Activated CD4-positive, alpha-beta T cell treated with anti-CD3 and anti-CD28 coated beads, Interleukin-2, amount 50 U/mL, for 1 hour (primary cell): ENCODE measurements at places on chromosomes 2 and 18.

DNA sequence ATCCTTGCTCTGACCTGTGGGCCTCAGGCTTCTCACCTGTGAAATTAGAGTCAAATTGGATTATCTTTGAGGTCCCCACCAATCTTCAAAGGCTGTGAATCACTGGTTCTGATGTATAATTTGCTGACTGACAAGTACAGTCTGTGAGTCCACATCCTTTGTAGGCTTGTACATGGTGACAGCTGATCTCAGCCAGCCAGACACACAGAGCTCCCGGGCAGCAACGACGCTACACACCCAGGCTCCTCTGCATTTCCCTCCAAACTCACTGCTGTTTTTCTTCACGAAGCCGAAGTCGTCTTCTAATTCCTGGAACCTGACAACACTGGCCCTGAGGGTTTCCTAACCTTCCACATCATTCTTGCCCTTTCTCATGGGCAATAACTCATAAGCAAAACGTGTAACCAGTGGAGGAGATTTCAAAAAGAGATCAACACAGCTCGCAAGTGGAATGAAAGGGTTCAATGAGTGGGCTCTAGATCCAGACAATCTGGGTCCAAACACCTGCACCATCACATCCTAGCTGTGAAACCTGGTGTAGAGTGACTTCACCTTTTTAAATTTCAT lies 37.9 kb upstream of the EVA1A start:
- no peak for DNase-seq

DNA sequence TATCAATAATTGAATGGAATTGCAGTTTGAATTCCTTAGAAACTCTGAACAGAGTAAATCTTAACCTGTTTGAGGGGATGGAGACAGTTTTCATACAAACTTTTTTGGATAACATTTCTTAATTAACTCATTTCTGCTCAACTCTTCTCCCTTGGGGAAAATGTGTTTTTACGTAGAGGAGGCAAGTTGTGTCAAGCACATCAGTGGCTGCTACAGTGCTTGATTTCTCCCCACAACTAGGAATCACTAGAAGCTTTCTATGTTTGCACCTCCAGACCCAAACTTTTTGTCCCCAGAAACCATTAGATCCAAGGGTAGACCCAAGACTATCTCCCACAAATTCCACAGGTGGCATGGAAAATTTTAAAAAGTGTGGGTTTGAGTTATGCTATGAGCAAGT lies 658.9 kb upstream of the FSHR start:
- no peak for DNase-seq

DNA sequence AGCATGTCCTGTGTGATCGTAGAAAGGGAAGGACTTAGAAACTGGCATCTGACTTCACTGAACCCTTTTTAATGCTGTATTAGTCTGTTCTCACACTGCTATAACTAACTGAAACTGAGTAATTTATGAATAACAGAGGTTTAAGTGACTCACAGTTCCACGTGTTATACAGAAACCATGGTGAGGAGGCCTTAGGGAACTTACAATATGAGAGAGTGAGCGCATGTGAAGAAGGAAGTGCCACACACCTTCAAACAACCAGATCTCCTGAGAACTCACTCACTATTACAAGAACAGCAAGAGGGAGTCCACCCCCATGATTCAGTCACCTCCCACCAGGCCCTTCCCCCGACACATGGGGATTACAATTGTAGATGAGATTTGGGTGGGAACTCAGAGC lies 811.3 kb downstream of the CPS1 start:
- no peak for DNase-seq

- no peak for DNase-seq
Measured at GRCh38 chr18:5604778-5605177, 61.0 kb upstream of the EPB41L3 start.
